Stromal cell of bone marrow (primary cell): ENCODE measurements at places on chromosomes 2 and 18.
A peak's percentile ranks its signal among the peaks of the same experiment; 100 is the strongest.

DNA sequence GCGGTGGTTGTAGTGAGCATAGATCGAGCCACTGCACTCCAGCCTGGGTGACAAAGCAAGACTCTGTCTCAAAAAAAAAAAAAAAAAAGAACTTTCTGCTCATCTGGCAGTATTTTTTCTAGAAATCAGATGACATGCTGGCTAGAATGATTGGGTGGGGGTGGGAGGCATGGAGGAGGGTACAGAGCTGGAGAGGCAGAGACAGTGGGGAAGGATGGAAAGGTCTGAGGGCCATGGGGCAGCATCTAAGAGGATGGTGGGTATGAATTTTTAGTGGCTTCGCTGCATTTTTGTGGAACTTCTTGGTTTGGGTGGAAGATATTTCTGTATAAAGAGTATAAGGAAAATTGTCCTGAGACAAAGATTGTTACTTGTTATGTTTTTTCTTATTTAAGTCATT, 23.3 kb downstream of the ARMC9 start:
- DNase-seq: no peak

GRCh38 chr2:65932571-65932970, 500.2 kb upstream of the SPRED2 start:
- no peak for DNase-seq

- DNase-seq: no peak
Observed at GRCh38 chr2:235358981-235359471, 134.8 kb upstream of the AGAP1 start.

DNA sequence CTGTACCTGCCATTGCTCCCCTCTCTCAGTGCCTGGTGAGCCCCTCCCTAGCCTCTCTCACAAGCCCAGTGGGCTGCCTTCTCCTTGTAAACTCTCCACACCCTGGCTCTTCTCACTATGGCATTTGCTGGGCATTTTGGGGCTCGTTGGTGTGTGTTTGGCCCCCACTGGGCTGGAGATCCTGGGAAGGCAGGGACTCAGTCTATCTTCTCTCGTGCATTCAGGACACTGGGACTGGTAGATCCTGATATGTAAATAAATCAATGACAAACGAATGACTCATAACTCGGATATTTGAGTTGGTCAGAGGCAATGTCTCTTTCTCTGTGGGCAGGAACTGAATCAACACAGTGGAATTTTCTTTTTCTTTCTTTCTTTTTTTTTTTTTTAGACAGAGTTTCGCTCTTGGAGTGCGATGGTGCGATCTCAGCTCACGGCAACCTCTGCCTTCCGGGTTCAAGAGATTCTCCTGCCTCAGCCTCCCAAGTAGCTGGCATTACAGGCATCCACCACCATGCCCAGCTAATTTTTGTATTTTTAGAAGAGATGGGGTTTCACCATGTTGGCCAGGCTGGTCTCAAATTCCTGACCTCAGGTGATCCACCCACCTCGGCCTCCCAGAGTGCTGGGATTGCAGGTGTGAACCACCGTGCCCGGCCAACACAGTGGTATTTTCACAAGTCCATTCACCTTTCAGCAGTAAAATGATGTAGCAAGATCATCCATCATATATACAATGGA, 144.6 kb upstream of the SPRED2 start:
- peak; percentile 81 for DNase-seq

- peak; percentile 58 for DNase-seq
Observed at GRCh38 chr2:97697252-97698235, 15.8 kb upstream of the ZAP70 start.

DNA sequence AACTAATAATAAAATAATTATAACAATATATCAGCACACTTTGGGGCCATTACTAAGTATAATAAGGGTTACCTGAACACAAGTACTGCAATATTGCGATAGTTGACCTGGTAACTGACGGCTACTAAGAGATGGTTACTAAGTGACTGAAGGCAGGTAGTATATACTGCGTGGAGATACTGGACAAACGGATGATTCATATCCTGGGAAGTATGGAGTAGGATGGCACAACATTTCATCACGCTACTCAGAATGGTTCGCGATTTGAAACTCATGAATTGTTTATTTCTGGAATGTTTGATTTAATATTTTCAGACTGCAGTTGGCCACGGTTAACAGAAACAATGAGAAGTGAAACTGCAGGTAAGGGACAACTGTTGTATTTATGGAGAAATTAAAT, 39.5 kb upstream of the FLACC1 start:
- DNase-seq: no peak

- DNase-seq: no peak
Observed at GRCh38 chr2:9673914-9674481, 43.2 kb upstream of the YWHAQ start.
